Small intestine (tissue), 16 donors: ENCODE measurements at places on chromosomes 2 and 18. TPM values are rescaled to one million over a fixed set of nuclear protein-coding genes. Genes with fewer than 3 reads are reported as not detected.

GRCh38 chr2:137771064-137771463 lies 193.2 kb upstream of the HNMT start:
- no peaks in the 10 kb centered on the region for H3K36me3 ChIP-seq
- H3K4me3 ChIP-seq = no peak overlapping the region

GRCh38 chr18:48203961-48204666 lies 205.1 kb downstream of the ZBTB7C start:
- peak overlapping the region; percentile 58 for H3K27ac ChIP-seq
- no peaks in the 10 kb centered on the region for H3K36me3 ChIP-seq
- no peaks in the 10 kb centered on the region for H3K27me3 ChIP-seq

DNA sequence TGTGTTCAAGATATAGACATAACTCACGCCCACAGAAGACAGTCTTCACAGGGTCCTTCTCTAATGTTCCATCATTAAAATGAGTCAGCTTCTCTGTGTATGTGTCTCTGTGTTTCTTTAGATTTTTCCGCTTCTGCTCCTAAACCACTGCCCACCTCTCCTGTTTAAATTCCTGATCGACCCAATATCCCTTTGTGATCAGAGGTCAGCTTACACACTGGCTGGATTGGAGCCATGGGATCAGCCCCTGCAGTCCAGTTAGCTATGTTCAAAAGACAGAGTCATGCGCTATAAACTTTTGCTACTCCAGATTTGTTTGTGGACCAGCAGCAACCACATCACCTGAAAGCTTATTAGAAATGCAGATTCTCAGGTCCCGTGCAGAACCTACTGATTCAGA lies 229.2 kb downstream of the C1D start:
- H3K4me3 ChIP-seq = no peak overlapping the region
- H3K27ac ChIP-seq = no peak overlapping the region
- no peaks in the 10 kb centered on the region for H3K4me1 ChIP-seq
- DNase-seq = no peak

GRCh38 chr18:25144820-25145219 lies 207.1 kb downstream of the ZNF521 start:
- H3K27me3 ChIP-seq = no peaks in the 10 kb centered on the region
- no peak overlapping the region for H3K27ac ChIP-seq
- no peaks in the 10 kb centered on the region for H3K4me1 ChIP-seq
- H3K36me3 ChIP-seq = no peaks in the 10 kb centered on the region
- no peak for DNase-seq

DNA sequence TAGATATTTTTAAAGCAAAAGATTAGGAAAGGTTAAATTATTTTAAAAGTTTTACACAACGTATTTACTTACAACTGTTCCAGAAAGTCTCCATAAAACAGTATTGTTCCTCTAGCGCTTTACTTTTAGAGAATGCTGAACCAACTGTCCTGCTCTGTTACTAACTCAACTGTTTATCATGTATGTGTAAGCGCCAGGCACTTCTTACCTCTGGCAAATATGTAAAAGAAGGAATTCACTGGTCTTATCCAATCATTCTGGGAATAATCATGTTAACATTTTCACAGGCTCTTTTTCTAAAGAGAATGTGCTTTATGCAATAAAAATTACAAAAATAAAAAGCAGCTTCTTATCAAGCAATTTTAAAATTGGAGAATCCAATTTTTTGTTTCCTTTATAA lies 68.0 kb downstream of the COBLL1 start:
- no peak overlapping the region for H3K4me3 ChIP-seq
- no peak overlapping the region for H3K27ac ChIP-seq
- no peaks in the 10 kb centered on the region for H3K27me3 ChIP-seq
- no peaks in the 10 kb centered on the region for H3K36me3 ChIP-seq
- H3K4me1 ChIP-seq = no peaks in the 10 kb centered on the region

Gene NCKAP5
- polyA plus RNA-seq = 5.9 TPM

Gene IL1RN
- polyA plus RNA-seq = 27.3 TPM

DNA sequence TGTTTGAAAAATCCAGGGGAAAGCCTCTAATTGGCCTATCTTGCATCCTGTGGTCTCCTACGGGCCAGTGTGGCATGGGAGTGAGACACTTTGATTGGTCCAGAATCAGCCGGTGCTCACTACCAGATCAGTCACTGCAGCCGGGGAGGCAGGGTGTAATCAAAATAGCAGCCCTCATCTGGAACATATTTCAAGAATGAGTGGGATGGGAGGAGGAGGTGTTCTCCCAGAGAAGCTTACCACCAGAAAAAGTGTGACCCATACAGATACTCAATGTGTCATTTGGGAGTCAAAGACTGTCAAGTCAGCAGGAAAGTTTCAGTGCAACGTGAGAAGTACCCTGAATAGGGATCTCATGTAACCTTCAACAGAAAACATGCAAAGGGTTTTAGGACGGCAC lies 393.9 kb upstream of the SLC14A2 start:
- no peaks in the 10 kb centered on the region for H3K4me1 ChIP-seq
- H3K36me3 ChIP-seq = no peaks in the 10 kb centered on the region
- no peak overlapping the region for H3K27ac ChIP-seq
- no peak for DNase-seq

DNA sequence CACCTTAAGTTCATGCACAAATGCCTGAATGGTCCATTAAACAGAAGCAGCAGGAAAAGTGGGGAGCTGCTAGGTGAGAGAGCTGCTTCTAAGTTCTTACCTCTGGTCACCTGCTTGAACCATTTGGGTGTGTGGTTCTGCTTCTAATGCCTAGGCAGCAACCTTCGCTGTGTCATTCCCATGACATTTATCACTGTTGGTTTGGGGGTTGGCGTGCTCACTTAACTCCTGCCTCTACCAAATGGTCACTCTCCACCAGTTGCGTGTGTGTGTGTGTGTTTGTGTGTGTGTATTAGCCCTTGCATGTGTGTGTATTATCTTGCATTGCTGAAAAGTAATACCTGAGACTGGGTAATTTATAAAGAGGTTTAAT lies 56.2 kb downstream of the NCAPH start:
- H3K36me3 ChIP-seq = no peaks in the 10 kb centered on the region
- H3K4me3 ChIP-seq = no peak overlapping the region
- DNase-seq = no peak

- H3K27me3 ChIP-seq = no peaks in the 10 kb centered on the region
- no peak overlapping the region for H3K27ac ChIP-seq
- DNase-seq = peak; percentile 13
- H3K4me3 ChIP-seq = no peak overlapping the region
These were observed 23.2 kb downstream of the KCNF1 start for GRCh38 chr2:10934979-10935350.

Gene CD226
- polyA plus RNA-seq = 1.6 TPM

Gene XDH
- 34.9 TPM for polyA plus RNA-seq

GRCh38 chr2:217060516-217060915 lies 200.7 kb upstream of the TNP1 start:
- H3K36me3 ChIP-seq = no peaks in the 10 kb centered on the region
- no peak overlapping the region for H3K4me3 ChIP-seq
- no peak for DNase-seq
- H3K4me1 ChIP-seq = no peaks in the 10 kb centered on the region

- H3K4me1 ChIP-seq = no peaks in the 10 kb centered on the region
- no peaks in the 10 kb centered on the region for H3K36me3 ChIP-seq
- no peak for DNase-seq
- no peak overlapping the region for H3K27ac ChIP-seq
- no peak overlapping the region for H3K4me3 ChIP-seq
- H3K27me3 ChIP-seq = no peaks in the 10 kb centered on the region
These were observed 252.4 kb downstream of the RNF144A start for GRCh38 chr2:7169593-7169992.

DNA sequence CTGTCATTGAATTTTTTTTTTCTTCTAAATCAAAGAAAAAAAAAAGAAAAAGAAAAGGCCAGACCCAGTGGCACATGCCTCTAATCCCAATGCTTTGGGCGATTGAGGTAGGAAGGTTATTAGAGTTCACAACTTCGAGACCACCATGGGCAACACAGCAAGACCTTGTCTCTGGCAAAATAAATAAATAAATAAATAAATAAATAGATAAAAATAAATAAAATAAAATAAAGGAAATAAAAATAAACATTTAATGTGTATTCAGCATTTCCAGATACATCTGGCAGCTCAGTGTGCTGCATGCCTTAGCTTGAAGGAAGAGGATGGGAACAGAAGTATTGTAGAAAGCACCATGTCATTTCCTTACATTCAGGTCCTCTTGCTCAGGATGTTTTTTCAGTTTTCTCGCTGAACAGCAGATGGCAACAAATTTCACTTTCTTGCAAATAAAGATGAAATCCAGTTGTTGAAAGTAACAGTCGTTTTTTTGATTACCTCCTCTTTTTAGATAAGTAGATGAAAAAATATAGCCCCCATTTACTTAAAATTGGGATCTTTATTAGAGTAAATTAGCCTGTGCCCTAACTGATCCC lies 25.7 kb upstream of the FAM178B start:
- no peak overlapping the region for H3K27ac ChIP-seq
- DNase-seq = peak; percentile 50
- H3K27me3 ChIP-seq = peaks cover 2% of the 10 kb centered on the region
- H3K4me3 ChIP-seq = no peak overlapping the region
- no peaks in the 10 kb centered on the region for H3K4me1 ChIP-seq
- H3K36me3 ChIP-seq = no peaks in the 10 kb centered on the region

- no peak overlapping the region for H3K27ac ChIP-seq
- no peak overlapping the region for H3K4me3 ChIP-seq
- no peaks in the 10 kb centered on the region for H3K27me3 ChIP-seq
- no peaks in the 10 kb centered on the region for H3K36me3 ChIP-seq
- H3K4me1 ChIP-seq = no peaks in the 10 kb centered on the region
These were observed 62.5 kb downstream of the RRM2 start for GRCh38 chr2:10185046-10185445.

DNA sequence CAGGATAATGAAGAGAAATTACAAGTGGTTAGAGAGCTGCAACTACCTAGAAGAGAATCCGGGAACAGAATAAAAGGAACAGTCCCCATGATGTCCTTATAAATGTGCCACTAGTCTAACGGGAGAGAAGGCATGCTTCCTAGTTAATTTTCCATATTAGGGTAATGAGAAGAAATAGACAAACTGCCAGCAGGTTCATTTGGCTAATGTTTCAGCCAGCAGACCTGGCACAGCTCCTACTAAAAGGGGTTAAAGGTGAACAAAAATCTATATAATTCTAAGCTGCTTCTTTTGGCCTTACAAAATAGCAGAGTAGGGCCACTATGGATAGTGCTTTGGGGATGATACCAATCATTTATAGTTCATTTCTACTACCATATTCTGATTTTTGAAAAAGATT lies 845.3 kb upstream of the GCFC2 start:
- no peak overlapping the region for H3K27ac ChIP-seq
- H3K27me3 ChIP-seq = no peaks in the 10 kb centered on the region
- no peaks in the 10 kb centered on the region for H3K36me3 ChIP-seq
- no peak for DNase-seq
- H3K4me3 ChIP-seq = no peak overlapping the region

GRCh38 chr2:27976308-27976707 lies 85.8 kb downstream of the BABAM2 start:
- no peak overlapping the region for H3K27ac ChIP-seq
- DNase-seq = no peak
- no peaks in the 10 kb centered on the region for H3K36me3 ChIP-seq
- no peak overlapping the region for H3K4me3 ChIP-seq

Gene MALL
- polyA plus RNA-seq = 199 TPM

Gene COQ10B
- polyA plus RNA-seq = 14.5 TPM

- H3K27me3 ChIP-seq = no peaks in the 10 kb centered on the region
- no peak for DNase-seq
- no peaks in the 10 kb centered on the region for H3K4me1 ChIP-seq
- H3K4me3 ChIP-seq = no peak overlapping the region
- no peak overlapping the region for H3K27ac ChIP-seq
These were observed 166.9 kb downstream of the SNTG2 start for GRCh38 chr2:1117569-1117968.

Gene SNORC
- polyA plus RNA-seq = 6.3 TPM

- peak; percentile 48 for DNase-seq
- no peak overlapping the region for H3K27ac ChIP-seq
- H3K36me3 ChIP-seq = no peaks in the 10 kb centered on the region
- no peaks in the 10 kb centered on the region for H3K4me1 ChIP-seq
These were observed 1848.6 kb upstream of the CELF4 start for GRCh38 chr18:39414009-39414700.

DNA sequence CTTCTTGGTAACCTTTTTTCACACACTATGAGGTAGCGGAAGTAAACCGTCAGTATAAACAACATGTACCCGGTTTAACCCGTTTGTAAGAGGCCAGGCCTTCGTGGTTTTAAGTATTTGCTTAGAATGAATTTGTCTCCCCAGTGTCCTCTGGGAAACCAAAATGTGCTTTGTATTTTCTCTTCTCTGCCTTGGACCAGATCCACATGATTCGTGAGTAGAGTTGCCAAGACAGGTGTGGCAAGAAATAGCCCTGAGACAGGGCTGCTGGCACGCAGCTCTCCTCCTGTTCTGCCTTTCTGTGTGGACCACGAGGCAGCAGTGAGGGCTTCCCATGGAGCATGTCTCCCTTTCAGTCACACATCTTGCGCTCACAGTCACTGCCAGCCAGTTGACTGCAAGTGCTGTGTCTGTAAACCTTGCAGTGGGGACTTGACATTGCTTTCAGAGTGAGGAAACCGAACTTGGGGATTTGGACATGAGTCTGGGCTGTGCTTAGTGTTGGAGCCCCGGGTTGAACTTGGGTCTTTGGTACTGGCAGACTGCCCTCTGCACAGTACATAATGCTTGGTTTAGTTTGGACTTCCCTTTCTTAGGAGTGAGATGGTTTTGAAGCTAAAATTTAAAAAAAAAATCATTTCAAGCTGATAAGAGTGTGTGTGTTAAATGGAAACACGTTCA lies 19.1 kb downstream of the BCL2L11 start:
- no peaks in the 10 kb centered on the region for H3K4me1 ChIP-seq
- peaks cover 13% of the 10 kb centered on the region for H3K36me3 ChIP-seq
- H3K27me3 ChIP-seq = no peaks in the 10 kb centered on the region
- no peak overlapping the region for H3K4me3 ChIP-seq
- H3K27ac ChIP-seq = no peak overlapping the region
- no peak for DNase-seq

Gene FOXI3
- polyA plus RNA-seq = not detected

GRCh38 chr2:109558076-109558882 lies 55.5 kb downstream of the SEPTIN10 start:
- DNase-seq = peak; percentile 79
- no peaks in the 10 kb centered on the region for H3K4me1 ChIP-seq
- H3K4me3 ChIP-seq = no peak overlapping the region
- no peaks in the 10 kb centered on the region for H3K27me3 ChIP-seq

- peak; percentile 22 for DNase-seq
- H3K36me3 ChIP-seq = no peaks in the 10 kb centered on the region
- no peak overlapping the region for H3K27ac ChIP-seq
- no peak overlapping the region for H3K4me3 ChIP-seq
- peaks cover 28% of the 10 kb centered on the region for H3K4me1 ChIP-seq
- H3K27me3 ChIP-seq = peaks cover 2% of the 10 kb centered on the region
These were observed 6.0 kb downstream of the SEPTIN10 start for GRCh38 chr2:109607766-109608165.

DNA sequence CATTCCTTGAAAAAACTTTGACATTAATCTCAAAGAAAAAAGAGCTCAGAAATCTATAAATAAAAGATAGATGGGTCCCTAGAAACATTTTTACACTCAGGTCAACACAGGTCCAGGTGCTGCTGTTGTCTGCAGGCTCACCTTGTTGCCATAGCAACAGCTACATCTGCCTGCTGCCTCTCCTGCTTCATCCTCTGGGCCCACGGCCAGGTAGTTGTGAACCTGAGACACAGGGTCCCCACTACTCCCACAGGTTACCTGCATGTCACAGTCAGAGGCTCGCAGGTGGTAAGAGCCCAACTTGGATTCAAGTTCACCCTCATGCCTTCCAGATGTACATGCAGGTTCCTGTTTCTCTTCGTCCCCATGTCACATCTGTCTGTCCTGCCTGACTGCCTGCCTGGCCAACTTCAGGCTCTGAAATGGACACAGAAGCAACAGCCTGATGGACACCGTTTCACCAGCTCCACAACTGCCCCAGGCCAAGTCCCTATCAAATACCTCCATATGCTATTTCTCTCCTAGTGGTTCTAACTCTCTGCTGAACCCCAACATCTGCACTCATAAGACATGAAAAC lies 88.3 kb upstream of the SALL3 start:
- no peak overlapping the region for H3K27ac ChIP-seq
- H3K36me3 ChIP-seq = no peaks in the 10 kb centered on the region
- H3K27me3 ChIP-seq = no peaks in the 10 kb centered on the region
- H3K4me1 ChIP-seq = no peaks in the 10 kb centered on the region
- no peak overlapping the region for H3K4me3 ChIP-seq
